ENCODE measurements at places on chromosomes 13 and 19. TPM values are rescaled to one million over a fixed set of nuclear protein-coding genes. Genes with fewer than 3 reads are reported as not detected.

- peak; percentile 39 for DNase-seq
Measured at GRCh38 chr19:5563935-5564612, 3.7 kb downstream of the TINCR start.

DNA sequence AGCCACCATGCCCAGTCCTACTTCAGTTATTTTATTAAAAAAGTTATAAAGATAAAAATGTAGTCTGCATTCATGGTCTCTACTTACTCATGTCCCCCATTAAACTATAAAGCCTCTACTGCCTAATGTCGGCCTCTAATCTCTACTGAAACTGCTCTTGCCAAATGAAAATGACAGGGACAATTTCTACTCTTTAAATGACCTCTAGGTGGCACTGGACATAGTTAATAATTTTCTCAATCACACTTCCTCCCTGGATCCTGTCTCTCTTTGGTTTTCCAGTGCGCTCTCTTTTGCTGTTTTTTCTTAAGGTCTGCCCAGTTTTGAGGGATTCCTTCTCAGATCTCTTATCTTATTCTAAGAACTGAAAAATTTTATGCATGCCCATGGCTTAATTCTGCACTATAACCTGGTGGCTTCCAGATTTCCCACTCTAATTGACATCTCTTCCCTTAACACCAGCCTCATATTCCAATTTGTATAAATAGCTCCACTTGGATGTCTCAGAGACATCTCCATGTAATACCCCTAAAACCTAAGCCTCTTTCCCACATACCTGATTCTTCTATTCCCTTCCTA lies 54.3 kb downstream of the MTMR6 start:
- DNase-seq = peak; percentile 77

DNA sequence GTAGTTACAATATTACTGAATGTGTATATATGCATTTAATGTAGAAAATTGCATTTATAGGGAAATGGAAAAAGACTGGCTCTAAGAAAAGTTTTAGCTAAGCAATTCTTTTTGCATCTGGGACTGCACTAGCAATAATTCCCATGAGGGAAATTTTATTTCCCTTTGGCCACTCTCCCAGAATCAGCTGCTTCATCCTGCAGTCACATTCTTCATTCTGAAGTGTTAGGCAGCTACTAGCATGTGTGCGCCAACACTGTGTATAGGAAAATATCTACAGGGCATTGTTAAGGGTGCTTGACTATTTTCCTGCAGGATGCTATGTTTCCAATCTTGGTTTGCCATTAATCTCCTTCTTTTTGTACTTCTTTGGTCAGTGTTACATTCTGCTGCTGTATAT lies 312.8 kb upstream of the PCDH20 start:
- DNase-seq = no peak

Gene PRKCSH
- total RNA-seq = 90.4 TPM

DNA sequence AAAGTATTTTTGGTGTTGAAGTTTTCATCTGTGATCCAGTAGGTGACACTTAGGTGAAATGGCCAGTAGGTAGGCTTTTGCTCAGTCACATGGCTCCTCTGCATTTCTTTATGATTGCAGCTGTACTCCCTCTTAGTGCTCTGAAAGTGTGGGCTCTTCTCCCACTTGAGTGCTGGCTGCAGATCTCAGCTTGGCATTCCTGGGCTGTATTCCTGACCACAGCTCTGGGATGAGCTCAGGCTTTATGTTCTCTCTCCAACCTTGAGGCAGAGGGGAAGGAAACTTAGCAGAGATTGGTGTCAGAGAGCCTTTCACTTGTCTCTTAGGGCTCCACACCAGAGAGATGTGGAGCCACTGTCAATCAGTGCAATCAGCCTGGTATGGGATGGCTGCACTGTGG lies 254.3 kb downstream of the NDFIP2 start:
- DNase-seq = no peak

Gene TMPRSS9
- total RNA-seq = not detected

DNA sequence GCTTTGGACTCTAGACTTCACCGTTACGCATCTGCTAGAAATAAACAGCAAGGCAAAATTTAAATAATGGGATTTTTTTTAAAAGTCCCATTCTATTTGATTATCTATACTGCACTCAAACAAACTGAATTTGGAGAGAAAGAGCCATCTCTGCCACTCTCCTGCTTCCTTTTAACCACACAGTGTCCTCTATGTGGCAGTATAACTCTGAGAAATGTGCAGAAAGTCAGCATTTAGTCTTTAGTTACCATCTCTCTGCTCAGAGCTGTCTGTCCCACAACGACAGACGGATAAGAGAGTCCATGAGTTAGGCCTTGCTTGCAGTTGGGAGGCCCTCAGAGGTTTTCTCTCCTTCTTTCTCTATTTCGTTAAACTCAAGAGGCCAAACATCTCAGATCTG lies 21.2 kb downstream of the CCNA1 start:
- DNase-seq = peak; percentile 64

DNA sequence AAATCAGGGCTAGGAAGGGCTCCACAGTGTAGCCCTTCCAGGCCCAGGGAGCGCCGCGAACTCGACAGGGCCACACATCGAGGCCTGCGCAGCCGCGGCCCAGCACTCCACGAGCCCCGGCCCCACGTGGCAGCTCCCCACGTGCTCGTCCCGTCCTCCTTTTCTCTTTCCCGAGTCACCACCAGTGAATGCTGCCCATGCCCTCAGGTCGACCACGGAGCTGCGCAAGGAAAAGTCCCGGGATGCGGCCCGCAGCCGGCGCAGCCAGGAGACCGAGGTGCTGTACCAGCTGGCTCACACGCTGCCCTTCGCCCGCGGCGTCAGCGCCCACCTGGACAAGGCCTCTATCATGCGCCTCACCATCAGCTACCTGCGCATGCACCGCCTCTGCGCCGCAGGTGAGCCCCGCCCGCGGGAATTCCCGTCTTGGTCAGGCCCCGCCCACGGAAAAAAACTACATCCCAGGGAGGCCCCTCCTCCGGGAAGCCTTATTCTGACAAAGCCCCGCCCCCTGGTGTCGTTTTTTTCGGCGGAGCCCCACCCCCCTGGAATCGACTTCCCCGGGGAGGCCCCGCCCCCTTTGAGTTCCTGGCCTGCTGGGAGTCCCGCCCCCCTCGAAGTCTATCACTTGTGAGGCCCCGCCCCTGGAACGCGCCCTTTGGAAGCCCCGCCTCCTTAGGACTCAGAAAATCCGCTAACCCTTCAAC lies 7.0 kb downstream of the HIF3A start:
- no peak for DNase-seq

DNA sequence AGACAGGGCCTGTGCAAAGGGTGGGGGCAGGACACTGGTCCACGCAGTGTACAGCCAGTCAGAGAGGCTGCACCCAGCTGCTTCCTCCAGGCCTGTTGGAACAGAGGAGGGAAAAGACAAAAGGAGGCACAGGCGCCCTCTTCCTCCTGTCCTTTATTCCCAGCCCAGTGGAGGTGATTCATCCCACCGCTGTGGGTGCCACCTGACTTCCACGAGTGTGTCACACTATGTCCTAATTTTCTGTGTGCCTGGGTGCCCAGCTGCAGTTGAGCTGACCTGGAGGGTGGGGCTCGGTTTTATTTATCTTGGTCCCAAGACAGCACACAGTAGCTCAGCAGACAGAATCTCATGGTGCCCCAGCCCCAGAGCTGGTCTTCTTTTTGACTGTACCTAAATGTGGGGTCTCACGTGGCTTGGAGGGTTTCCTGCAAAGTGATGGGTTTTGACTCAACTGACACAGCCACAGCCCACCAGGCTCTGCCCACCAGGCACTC lies 9.0 kb downstream of the EPS15L1 start:
- no peak for DNase-seq

Gene CPAMD8
- not detected for total RNA-seq

DNA sequence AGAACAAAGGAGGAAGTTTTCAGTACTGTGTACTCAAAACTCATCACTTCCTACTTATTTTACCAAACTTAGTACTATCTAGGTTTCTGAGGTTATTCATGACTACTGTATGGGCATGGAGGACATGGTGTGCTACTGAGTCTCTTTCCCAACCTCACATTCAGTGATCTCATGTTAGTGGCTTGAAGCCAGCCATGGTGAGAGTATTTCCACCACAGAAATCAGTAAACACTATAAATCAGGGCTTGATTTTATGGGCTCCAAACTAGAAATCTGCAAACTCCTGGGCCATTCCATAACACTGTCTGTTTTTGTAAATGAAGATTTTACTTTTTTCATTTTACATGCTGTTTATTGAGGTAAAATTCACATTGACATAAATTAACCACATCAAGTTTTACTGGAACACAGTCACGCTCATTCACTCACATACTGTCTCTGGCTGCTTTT lies 19.7 kb downstream of the MED26 start:
- peak; percentile 40 for DNase-seq

GRCh38 chr13:80475718-80476117 lies 134.8 kb upstream of the SPRY2 start:
- DNase-seq = no peak

GRCh38 chr13:32878163-32878562 lies 138.1 kb upstream of the KL start:
- no peak for DNase-seq
